NCI-H1436 (cell line): ENCODE measurements at places on chromosomes 13 and 19.
A peak's percentile ranks its signal among the peaks of the same experiment; 100 is the strongest.

GRCh38 chr13:107941345-107942029, 273.8 kb downstream of the LIG4 start:
- no peak for DNase-seq

- DNase-seq = no peak
These were observed 1.9 kb upstream of the F7 start for GRCh38 chr13:113103646-113104045.

GRCh38 chr13:20331419-20331818, 99.3 kb upstream of the GJB6 start:
- DNase-seq = no peak

- no peak for DNase-seq
These were observed 415.0 kb upstream of the SLITRK1 start for GRCh38 chr13:84297251-84297650.

DNA sequence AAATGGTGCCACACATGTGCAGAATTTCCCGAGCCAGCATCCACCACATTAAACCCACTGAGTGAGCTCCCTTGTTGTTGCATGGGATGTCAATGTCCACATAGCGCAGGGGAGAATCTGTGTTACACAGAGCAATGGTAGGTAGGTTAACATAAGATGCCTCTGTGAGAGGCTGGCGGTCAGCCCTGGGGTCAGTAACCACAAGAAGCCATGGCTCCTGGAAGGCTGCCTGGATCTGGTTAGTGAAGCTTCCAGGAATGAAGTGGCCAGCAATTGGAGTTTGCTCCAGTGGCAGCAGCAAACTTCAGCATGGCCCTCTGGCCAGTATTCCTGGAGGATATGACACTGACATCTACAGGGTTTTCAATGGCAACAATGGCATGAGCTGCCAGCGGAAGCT, 37.0 kb upstream of the PCDH9 start:
- DNase-seq = no peak

DNA sequence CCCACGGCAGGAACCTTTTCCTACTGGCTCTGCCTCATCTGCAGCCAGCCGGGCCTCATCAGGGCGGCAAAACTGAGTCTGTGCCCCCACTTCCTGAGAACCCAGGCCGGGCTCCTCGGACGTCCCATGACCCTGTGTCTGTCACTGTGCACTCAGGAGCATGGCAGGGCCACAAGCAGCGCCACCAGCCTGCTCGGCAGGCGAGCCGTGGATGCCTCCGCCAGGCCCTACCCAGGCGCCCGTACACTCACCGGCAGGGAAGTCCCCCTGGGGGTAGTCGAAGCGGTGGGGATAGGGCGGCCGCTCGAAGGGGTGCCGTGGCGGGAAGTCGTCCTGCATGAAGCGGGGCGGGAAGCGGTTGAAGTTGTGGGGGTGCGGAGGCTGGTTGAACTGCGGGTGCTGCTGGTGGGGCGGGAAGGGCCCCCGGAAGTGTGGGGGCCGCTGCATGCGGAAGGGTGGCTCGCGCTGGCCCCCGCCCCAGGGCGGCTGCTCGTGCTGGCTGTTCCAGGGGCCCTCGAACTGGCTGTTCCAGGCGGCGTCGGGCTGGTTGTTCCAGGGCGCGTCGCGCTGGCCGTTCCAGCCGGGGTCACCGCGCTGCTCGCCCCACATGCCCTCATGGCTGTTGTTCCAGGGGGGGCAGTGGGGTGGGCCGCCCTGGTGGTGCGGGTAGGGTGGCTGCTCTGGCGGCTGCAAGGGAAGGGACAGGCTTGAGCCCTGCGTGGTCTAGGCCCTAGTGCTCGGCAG, 17.1 kb downstream of the CHERP start:
- DNase-seq = no peak

GRCh38 chr19:41588497-41589209, 12.7 kb downstream of the CEACAM21 start:
- DNase-seq = no peak

- peak; percentile 20 for DNase-seq
These were observed 682 bp downstream of the SSBP4 start for GRCh38 chr19:18419699-18420460.

DNA sequence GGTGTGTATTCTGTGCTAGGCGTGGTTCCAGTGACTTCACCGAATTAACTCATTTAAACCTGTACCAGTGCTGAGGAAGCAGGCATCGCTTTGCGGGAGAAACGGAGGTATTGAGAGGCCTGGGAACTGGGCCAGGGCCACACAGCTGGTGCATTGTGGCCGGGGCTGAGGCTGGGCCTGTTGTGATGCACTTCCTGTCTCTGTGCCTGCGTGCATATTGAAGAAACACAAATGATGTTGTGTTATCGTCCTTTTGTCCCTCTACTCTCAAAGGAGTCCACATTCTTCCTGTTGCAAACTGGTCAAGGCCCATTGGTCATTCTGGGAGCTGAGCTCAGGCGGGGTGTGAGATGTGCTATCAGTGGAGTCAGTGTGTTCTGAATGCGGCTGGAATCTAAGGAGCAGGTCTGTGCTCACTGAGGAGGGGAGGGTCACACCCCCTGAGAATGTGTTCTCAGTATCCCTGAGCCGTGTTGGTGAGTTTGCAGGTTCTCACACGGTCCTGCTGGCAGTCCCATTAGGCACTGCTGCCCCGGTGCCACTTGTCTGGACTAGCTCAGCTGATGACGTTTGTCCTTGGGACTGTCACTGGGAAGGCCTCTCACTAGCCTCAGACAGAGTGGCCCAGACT, 62.1 kb downstream of the ARHGEF7 start:
- no peak for DNase-seq

GRCh38 chr13:39149896-39150295, 111.6 kb downstream of the NHLRC3 start:
- DNase-seq = no peak

DNA sequence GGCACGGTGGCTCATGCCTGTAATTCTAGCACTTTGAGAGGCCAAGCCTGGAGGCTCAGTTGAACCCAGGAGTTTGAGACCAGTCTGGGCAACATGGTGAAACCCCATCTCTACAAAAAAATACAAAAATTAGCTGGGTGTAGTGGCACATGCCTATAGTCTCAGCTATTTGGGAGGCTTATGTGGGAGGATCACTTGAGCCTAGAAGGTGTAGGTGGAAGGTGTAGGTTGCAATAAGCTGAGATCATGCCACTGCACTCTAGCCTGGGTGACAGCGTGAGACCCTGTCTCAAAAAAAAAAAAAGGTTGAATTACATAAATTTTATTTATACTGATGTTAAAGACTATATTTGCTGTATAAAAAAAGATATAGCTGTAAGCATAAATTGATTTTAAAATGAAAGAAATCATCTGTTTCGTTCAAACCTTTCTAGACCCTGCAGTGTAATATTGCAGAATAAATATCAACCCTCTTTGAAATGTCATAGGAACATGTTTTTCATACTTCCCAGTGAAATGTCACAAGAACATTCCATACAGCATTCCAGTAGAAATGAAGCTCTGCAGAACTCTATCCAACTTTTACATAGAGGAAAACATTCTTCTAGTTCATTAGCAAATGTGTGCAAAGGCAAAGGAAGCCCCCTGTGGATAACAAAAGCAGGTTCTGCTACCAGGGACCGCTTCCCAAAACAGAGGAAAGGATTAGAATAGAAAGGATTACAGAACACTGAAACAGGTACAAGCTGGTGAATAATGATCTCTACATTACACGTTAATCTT, 76.0 kb downstream of the CAB39L start:
- DNase-seq = no peak

- DNase-seq = no peak
These were observed at the start of gene CNMD for GRCh38 chr13:52739468-52740071. Gene CNMD (minus strand): TSS chr13:52739820. CDS start chr13:52739701, 119 bp downstream.

- DNase-seq = no peak
These were observed 40.8 kb downstream of the RCBTB2 start for GRCh38 chr13:48492096-48492440.

DNA sequence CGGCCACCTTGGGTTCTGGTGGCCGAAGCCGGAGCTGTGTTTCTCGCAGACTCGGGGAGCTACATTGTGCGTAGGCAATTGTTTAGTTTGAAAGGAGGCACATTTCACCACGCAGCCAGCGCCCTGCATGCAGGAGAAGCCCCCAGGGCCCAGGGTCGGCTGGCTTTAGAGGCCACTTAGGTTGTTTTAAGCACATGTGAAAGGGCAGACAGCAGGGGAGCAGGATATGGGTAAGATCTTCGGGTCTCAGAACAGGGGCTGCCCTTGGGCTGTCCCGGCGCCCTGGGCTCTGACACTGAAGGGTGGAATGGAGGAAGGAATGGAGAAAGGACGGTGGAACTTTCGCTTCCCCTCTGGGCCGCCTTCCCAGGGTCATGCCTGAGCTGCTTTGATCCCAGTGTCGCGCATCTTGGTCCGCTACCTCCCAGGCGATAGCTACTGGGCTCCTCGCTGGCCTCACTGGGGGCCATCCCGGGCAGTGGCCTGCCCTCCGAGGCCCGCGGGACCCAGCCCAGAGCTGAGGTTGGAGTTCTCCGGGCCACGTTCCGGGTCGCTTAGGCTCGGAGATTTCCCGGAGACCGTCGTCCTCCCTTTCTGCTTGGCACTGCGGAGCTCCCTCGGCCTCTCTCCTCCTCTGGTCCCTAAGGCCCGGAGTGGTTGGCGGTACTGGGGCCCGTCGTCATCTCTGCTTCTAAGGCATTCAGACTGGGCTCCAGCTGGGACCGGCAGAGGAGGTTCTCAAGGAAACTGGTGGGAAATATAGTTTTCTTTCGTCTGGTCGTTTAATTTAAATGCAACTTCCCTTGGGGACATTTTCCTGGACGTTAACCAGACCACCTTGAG, 4.3 kb upstream of the POU4F1 start:
- DNase-seq = no peak

DNA sequence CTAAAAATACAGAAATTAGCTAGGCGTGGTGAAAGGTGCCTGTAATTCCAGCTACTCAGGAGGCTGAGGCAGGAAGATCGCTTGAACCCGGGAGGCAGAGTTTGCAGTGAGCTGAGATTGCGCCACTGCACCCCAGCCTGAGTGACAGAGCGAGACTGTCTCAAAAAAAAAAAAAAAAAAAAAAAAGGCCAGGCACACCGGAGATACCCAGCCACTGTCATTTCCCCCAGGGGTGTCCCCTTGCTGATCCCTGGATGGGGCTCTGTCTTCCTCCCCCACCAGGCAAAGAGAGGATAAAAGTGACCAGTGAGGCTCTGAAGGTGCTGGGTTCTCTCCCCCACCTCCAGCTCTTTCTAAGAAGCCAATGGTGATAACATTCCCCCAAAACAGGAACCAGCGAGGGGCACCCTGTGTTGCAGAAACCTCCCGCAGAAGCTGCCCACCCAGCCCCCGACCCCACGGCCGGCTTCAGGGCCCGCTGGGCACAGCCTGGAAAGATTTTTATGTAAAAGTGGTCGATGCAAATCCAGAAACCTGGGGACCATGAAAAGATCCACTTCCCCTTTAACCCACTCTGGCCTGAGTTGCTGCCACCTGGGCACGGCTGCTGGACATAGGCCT, 61.4 kb upstream of the KLF2 start:
- DNase-seq = no peak

DNA sequence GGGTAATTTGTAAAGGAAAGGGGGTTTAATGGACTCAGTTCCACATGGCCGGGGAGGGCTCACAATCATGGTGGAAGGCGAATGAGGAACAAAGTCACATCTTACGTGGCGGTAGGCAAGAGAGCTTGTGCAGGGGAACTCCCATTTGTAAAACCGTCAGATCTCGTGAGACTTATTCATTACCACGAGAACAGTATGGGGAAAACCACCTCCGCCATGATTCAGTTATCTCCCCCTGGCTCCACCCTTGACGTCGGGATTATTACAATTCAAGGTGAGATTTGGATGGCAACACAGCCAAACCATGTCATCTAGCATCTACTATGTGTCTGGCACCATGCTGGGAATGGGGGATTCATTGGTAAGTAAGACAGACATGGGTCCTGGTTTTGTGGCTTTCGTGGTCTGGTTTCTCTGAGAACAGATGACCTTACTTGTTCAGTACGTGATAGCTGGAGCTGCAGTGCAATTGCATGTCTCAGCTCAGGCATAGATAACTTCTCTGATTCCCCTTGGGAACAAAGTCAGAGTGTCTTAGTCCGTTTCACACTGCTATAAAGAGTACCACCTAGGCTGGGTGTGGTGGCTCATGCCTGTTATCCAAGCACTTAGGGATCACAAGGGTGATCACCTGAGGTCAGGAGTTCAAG, 8.3 kb downstream of the ZNF554 start:
- DNase-seq = no peak

GRCh38 chr13:35046587-35046986, 104.5 kb downstream of the NBEA start:
- no peak for DNase-seq

GRCh38 chr13:94464771-94465170, 14.7 kb downstream of the DCT start:
- DNase-seq = peak; percentile 29

DNA sequence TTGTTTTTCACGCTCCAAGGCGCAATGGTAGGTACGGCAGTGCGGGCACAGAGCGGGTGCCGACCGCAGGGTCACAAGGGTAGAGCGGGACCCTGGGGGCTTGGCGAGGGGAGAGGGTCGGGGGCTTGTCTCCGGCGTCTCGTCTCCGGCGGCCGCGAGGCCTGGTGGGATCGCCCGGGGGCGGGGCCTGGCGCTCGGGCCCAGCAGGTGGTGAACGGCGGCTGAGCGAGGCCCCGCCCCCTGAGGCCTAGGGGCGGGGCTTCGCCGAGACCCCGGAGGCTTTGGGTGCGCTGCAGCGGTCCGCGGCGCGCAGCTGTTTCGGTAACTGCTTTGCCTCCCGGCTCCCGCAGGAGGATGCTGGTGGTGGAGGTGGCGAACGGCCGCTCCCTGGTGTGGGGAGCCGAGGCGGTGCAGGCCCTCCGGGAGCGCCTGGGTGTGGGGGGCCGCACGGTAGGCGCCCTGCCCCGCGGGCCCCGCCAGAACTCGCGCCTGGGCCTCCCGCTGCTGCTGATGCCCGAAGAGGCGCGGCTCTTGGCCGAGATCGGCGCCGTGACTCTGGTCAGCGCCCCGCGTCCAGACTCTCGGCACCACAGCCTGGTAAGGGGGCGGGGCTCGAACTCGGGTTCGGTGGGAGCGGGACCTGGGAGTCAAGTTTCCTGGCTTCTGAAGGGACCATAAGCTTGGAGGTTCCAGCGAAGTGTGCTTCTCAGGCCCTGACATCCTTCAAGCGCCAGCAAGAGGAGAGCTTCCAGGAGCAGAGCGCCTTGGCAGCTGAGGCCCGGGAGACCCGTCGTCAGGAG, at the start of gene TSEN34:
TSEN34 (plus strand) TSS at position 298 of the 800 bp plus-strand sequence; CDS start at position 355, 57 bp downstream.
- DNase-seq = peak; percentile 89

GRCh38 chr13:106132216-106132615, 403.2 kb downstream of the EFNB2 start:
- no peak for DNase-seq

DNA sequence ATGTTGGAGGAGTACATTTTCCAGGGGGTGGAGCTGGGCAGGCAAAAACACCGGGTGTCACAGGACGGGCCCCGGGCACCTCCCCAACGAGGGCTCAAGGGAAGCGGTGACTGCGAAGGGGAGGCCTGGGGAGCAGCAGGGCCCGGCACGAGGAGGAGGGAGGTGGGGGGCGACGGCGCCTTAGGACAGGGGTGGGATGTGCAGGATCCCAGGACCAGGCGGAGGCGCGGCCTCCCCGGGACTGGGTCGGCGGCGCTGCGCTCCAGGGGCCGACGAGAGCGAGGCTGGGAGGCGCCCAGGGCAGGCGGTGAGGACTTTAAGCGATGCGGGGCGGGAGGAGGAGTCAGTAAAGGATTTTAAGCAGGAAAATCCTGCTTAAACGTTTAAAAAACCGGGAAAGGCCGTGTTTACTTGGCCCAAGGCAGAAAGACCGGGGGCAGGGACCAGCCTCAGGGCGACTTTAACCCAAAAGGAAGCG, 427 bp downstream of the ZNF160 start:
- no peak for DNase-seq
